Stimulated activated CD8-positive, alpha-beta memory T cell treated with anti-CD3 and anti-CD28 coated beads, Interleukin-4, amount 100 ng/mL, for 1 hour (primary cell): ENCODE measurements at places on chromosomes 2 and 18.

DNA sequence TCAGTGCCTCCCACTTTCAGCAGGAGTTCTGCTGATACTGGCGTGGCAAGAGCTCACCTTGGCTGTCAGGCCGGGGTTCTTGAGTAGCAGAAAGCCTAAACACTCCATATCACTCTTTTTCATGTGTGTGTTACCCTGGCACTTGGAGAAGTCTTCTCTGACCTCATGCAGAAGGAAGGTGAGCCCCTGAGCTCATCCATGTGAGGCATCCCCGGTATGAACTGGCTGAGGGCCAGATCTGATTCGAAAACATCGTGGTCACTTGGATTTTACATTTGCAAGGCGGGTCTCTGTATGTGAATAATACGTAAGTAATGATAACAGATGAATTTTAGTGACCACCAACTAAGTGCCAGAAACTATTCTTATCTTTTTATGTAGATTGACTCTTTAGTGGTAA is 93.6 kb downstream of the RAPGEF4 start:
- no peak for DNase-seq

GRCh38 chr2:26897807-26898479 is 50.0 kb downstream of the DPYSL5 start:
- DNase-seq: no peak

GRCh38 chr2:189587780-189588179 is 7.2 kb upstream of the SLC40A1 start:
- DNase-seq: no peak

GRCh38 chr2:16255120-16255519 is 314.8 kb downstream of the MYCN start:
- DNase-seq: no peak

- DNase-seq: no peak
Measured at GRCh38 chr2:108909275-108909823, 79.7 kb downstream of the EDAR start.

GRCh38 chr2:150978053-150978452 is 283.6 kb downstream of the RBM43 start:
- DNase-seq: no peak

DNA sequence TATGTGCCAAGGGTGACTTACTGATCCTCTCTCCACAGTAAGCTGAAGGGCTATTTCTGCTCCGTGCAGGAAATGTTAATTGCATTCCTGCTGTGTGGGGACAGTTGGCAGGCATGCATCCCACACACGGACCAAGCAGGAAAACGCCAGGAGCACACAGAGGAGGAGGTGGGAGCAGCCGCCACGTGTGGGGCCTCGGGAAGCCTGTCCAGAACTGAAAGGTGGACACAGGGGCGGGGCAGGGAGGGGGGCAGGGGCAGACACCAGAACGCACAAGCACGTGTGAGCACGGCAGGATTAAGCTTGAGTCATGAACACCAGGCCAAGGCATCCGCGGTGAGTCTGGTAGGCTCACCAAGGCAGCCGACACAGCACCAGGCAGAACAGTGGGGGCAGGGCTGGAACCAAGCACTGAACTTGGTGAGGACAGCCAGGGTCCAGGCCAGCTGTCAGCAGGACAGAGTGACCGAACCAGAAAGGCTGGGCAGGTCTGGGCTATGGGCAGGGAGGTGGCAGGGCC is 177.1 kb downstream of the EIPR1 start:
- DNase-seq: no peak

DNA sequence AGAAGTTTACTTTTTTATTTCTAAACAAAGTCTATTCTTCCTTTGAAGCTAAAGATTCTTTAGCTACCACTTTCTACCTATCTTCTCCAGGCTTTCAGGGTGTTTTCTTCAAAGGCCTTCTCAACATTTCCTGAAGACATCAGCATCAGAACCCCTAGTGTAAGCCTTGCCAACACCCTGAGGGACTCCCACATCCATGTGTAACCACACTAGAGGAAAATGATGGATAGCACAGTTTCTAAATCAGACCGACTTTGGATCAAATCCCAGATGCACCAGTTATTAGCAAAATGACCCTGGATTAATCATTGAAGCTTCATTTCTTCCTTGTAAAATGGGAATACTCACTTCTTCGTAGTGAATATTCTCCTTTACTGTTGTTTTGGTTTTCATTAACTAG is 4.7 kb upstream of the TTN start:
- no peak for DNase-seq

GRCh38 chr2:64228126-64228678 is 84.0 kb upstream of the PELI1 start:
- DNase-seq: peak; percentile 32

GRCh38 chr2:200828104-200828503 is 16.4 kb downstream of the BZW1 start:
- DNase-seq: no peak
